Mesothelial cell of epicardium (in vitro differentiated cells): ENCODE measurements at places on chromosomes 5 and 9. TPM values are rescaled to one million over a fixed set of nuclear protein-coding genes. Genes with fewer than 3 reads are reported as not detected.

DNA sequence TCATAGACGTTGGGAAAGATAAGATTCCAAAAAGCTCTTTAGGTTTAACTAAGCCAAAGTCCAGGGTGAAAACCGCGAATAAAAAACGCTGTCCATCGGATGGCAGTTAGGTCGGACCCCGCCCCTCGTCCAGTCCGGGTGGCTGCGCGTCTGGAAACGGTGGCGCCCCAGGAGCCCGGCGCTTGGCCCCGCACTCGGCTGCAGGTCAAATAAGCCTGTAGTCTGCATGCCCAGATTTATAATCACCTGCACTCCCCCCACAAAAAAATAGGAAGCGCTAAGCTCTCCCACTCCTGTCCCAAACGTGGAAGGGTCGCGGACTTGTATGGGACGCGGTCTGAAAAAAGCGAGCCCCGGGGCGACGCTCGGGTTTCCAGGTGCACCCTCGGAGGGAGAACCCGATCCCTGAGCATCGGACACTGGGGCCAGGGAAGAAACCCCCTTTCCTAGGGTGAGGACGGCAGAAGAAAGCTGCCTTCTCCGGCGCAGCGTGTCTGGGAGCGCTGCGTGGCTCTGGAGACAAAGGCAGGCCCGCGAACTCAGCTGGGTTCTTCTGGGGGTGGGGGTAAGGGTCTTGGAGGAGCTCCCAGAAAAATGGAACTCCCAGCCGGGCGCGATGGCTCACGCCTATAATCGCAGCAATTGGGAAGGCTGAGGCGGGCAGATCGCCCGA, 923 bp upstream of the ZBTB5 start:
- peak; percentile 66 for DNase-seq

GRCh38 chr9:23581931-23582330, 244.1 kb downstream of the ELAVL2 start:
- DNase-seq, result no peak

DNA sequence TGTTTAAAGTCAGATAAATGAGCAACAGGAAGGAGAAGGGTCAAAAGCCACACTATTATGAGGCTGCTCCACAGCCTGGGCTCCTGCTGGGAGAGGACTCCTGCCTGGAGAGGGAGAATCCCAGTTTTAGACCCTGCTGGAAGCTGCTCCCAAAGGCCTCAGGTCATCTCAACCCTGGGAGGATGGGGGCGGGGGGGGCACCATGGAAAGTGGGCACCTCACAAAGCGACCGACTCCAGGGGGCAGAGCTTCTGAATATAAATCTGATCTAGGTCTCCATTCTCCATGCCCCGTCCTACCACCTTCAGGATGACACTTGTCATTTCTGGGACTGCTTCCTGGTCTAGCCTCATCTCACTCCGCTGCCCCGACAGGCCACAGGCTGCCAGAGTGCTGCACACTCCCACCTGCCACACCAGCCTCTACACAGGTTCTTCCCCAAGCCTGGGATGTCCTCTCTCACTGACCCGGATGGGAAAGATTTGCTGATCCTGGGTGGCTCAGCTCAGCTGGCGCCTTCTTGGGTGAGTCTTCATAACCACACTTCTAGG, 183.4 kb downstream of the GAPVD1 start:
- DNase-seq, result no peak

DNA sequence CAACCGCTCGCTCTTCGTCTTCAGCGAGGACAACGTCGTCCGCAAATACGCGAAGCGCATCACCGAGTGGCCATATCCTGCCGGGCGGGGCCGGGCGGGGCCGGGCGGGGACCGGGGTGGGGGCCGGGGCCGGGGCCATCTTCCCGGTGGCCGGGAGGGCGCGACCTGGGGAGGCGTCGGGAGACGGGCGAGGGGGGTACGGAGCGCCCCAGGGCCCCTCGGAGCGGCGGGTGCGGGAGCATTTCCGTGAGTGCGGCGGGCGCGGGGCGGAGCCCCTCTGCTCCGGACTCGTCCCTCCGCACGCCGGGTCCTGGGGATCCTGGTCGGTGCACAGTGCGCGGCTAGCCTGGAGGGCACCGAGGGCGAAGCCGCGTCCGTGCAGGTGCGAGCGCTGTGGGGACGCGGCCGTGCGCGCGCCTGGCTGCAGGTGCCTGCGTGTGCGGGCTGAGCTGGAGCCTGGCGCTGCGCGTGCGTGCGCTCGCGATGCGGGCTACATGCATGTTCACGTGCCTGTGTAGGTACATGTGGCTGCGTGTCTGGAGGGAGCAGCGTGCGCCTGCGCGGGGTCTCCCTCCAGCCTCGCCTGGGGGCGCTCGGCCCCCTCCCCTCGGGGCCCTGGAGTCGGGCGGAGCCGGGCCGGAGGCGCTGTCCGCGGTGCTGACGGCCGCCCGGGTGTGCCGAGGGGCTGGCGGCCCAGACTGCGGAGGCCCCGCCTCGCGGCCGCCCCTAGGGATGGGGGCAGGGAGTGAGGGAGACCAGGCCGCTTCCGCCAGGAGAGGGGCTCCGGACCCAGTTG, 762 bp downstream of the CACNA1B start:
- peak; percentile 88 for DNase-seq

DNA sequence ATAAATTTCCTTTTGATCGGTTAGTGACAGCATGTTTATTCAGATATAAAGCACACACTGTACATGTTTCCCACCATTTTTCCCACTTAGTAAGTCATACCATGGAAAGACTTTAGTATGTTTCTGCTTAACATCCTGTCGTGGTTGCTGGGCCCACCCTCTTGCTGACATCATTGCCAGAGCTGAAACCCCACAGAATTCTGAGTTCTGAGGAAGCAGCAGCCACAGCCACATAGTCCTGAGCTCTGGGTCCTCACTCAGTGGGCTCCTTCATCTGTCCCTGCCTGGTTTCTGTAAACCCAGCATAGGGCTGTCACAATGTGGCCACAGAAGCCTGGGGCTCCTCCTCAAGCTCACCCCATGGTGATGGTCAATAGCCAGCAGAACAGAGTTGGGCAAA, 441.5 kb downstream of the ENC1 start:
- no peak for DNase-seq

FIBCD1 gene
- total RNA-seq, result 1.5 to 2.2 TPM (median 1.8 TPM) in 3 replicates
